ENCODE measurements at places on chromosomes 3 and 15.
A peak's percentile ranks its signal among the peaks of the same experiment; 100 is the strongest.

DNA sequence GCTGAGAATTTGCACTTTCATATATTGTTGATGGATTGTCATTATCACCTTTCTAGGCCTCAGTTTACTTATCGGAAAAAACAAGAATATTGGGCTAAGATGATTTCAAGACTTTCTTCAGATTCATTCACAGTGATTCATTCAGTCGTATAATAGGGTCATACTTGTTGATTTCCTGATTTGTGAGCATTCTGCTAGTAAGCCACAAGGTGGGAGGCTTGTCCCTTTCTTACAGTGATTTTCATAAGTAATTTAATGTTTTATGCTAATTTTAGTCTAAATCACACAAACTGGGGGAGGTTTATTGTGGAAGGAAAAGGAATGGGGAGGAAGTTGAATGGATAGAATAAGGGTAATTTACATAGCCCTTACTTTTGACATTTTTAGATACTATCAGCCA, 126.8 kb upstream of the GOLGA6L4 start:
- no peak for DNase-seq

GRCh38 chr3:169792359-169792758, 19.2 kb downstream of the MYNN start:
- DNase-seq, result no peak

GRCh38 chr15:57159767-57160166, 216.5 kb upstream of the CGNL1 start:
- no peak for DNase-seq

DNA sequence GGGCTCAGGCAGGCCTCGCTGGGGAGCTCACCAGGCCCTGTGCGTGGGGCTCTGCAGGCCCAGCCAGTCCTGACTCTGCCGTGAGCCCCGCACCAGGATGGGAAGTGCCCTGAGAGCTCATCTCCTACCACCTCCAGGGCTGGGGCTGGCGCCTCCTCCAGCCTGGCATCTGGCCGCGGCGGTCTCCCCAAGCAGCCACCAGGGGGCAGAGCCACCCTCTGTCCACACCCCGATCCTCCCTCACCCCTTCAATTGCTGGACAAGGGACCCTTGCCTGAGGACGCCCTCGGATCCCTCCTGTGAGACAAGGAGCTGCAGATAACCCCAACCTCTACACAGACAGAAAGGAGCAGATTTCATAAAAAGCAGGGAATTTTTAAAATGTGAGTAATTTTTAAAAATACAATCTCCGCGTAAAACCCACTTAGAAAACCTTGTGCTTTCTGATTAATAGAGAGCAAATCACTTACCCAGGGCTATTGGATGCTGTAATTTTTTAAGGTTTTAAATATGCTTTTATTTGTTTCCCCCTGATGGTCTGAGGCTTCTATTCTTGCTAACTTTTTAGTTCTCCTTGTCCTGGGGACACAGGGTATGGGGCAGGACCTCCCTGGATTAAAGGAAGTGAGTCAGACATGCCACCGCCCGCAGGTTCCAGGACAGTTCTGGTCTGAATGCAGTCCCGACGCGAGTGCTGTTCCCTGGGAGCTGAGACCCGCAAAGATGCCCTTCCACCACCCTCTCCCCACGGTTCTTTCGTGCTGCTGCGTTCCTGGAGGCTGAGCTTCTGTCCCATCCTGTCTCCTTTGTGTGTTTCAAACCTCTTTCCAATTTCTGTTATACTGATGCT, 52.3 kb upstream of the CHRNA7 start:
- peak; percentile 68 for DNase-seq

- DNase-seq, result no peak
Observed at GRCh38 chr3:130473416-130473815, 43.6 kb upstream of the COL6A6 start.

GRCh38 chr3:33057320-33058298, 39.3 kb downstream of the GLB1 start:
- DNase-seq, result no peak

GRCh38 chr3:30554317-30554690, 52.1 kb upstream of the TGFBR2 start:
- DNase-seq, result no peak

DNA sequence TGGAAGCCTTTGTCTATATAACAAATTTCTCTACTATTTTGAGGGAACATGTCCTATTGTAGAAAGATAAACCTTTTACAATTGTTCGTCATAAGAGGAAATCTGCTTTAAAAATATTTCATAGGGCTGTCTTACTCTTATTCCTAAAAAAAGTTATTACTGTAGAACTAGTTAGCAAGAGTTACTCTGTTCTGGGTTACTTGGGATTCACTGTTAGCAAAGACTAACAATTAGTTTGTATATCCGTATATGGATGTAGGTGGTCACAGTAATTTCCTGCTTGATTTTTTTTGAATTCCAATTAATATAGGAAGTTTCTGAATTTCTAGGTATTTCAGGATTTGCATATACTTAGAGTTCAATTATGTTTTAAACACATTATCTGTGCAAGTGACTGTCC, 413.5 kb downstream of the RBMS3 start:
- no peak for DNase-seq

- DNase-seq, result no peak
Observed at GRCh38 chr15:63056829-63057228, 14.3 kb downstream of the TPM1 start.

DNA sequence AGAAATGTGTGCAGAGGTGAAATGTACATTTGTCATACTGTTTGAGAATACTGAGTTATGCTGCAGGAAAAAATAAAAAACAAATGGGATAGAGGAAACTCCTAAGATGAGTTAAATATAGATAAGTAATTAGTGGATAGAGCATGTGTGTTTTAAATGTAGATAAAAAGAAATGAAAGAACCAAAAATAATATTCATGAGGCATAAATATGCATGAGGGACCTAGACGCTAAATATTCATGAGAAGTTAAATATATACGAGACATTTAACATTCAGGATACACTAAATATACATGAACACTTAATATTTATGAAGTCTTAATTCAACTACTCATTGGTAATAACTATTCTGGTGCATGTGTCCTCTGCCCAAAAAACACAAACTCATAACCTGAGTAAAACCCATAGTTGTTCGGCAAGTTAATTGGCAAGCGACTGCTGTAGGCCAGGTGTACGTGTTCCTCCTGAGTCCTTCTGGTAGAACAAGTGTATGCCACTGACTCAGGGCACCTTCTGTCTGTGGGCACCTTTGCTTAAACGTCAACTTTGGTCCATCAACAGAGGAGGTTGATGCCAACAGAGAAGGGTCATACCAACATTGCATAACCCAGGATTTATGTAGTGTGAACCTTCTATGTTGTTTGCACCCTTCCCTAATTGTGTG, 24.5 kb upstream of the DENND6A start:
- no peak for DNase-seq

GRCh38 chr3:125394406-125394805, 19.3 kb upstream of the ZNF148 start:
- no peak for DNase-seq

- DNase-seq, result no peak
Observed at GRCh38 chr3:64332459-64333350, 107.4 kb upstream of the PRICKLE2 start.

DNA sequence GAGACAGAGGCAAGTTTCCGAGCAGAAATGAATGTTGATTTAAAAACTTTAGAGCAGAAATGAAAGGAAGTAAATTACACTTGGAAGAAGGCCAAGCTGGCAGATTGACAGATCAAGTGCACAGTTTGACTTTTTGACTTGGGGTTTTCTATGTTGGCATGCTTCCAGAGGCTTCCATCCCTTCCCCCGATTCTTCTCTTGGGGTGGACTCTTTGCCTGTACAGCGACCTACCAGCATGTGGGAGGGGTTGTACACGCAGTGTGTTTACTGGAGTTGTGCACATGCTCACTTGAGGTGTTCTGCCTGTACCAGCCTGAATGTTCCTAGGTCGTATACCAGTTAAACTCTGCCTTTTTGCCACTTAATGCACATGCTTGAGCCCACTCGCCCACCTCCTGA, 701.5 kb upstream of the GBE1 start:
- no peak for DNase-seq

GRCh38 chr3:430186-430585, 233.6 kb downstream of the CHL1 start:
- DNase-seq, result no peak

DNA sequence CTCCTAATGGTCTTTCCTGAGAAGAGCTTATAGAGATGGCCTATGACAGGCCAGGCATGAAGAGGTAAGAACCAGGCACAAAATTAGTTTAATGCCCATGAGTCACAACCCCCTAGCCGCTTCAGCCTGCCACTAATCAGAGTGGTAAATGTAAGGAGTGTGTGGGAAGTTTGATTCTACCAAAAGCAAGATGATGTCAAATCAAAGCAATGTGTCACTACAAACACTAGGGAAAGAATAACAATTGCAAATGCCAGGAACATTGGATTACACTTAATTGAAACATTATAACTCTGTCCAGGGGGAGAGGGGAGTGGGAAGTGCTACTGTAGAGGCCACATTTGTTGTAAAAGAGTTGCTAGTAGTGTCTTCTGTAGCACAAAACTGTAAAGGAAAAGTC, 596.6 kb upstream of the AGTR1 start:
- no peak for DNase-seq

GRCh38 chr3:65714134-65714533, 324.6 kb downstream of the MAGI1 start:
- no peak for DNase-seq

- peak; percentile 85 for DNase-seq
Observed at GRCh38 chr3:71444028-71444860, 139.3 kb downstream of the FOXP1 start.

DNA sequence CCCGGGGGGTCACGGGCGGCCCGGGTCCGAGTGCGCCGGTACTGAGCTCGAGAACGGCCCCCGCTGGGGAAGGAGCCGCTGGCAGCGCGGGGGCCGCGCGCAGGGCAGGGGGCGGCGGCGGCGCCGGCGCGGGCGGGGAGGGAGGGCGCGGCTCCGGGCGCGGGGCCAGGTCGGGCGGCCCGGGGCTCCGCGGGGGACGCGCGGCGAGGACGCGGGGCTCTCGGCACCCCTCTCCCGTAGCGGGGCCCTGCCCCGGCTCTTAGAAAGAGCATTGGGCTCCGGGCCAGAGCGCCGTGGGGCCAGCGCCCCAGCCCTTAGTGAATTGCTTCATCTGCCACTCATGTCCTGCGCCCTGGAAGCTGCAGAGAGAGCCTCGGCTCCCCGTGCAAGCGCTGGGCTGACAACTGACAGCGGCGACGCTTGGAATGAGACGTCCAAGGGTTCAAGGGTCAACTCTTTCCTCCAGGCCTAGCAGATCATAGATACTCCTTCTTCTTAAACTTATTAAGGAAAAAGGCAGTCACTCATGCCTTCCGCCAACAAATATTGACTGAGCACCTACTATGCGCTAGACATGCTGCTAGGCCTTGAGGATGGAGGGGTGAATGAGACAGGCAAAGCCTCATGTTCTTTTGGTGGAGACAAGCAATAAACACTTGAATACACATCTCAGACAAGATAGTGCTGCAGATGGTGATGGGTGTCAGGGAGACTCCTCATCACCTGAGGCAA, 140.8 kb downstream of the SMAD6 start:
- DNase-seq, result no peak

- no peak for DNase-seq
Observed at GRCh38 chr3:109033000-109033660, 79.5 kb upstream of the GUCA1C start.

GRCh38 chr15:77335298-77335697, 84.6 kb downstream of the PEAK1 start:
- no peak for DNase-seq

GRCh38 chr3:33855884-33856546, 57.6 kb downstream of the PDCD6IP start:
- no peak for DNase-seq

DNA sequence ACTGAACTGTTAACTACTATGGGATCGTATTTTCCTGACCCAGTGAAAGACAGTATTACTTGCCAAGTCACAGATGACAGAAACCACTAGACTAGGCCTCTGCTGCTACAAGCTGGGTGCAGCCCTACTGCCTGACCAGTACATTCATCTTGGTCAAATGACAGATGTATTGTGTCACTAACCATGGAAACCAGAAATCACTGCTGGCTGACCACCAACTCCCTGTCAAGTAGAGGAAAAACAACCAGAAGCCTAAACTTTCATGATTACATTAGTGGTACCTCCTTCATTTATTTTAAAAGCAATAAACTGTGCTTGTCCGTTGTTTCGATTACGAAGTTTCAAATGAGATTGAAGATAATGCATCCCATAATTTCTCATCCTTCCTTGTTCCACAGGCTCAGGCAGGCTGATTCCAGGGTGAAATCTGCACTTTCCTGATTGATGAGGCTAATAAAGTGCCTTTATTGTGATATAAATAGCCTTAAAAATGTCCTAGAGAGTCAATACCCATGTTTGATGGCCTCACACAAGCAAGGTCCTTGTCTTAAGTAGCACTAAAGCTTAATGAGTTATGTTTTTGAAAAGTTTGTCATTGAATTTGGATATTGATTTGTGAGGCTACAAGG, 309.7 kb downstream of the LSAMP start:
- DNase-seq, result no peak

GRCh38 chr3:134334901-134335280, 39.4 kb downstream of the AMOTL2 start:
- no peak for DNase-seq

DNA sequence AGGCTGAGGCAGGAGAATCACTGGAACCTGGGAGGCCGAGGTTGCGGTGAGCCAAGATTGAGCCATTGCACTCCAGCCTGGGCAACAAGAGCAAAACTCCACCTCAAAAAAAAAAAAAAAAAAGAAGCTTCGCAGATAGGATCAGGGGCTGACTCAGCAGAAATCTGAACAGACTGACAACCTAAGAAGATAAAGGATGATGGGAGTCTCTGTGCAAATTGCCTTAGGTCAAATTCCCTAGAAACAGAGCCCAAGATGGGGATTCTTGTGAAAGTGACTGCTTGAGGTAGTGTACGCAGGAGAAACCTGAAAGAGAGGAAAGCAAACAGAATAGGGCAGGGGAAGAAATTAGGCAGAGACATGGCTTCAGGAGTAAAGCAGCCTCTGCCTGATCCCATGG, 160.8 kb upstream of the LRIG1 start:
- DNase-seq, result no peak

GRCh38 chr3:127817406-127817841, 4.9 kb downstream of the MGLL start:
- DNase-seq, result no peak

GRCh38 chr3:149384167-149384566, 6.7 kb upstream of the TM4SF1 start:
- DNase-seq, result no peak

- DNase-seq, result no peak
Observed at GRCh38 chr15:63860555-63860954, 26.8 kb upstream of the HERC1 start.

DNA sequence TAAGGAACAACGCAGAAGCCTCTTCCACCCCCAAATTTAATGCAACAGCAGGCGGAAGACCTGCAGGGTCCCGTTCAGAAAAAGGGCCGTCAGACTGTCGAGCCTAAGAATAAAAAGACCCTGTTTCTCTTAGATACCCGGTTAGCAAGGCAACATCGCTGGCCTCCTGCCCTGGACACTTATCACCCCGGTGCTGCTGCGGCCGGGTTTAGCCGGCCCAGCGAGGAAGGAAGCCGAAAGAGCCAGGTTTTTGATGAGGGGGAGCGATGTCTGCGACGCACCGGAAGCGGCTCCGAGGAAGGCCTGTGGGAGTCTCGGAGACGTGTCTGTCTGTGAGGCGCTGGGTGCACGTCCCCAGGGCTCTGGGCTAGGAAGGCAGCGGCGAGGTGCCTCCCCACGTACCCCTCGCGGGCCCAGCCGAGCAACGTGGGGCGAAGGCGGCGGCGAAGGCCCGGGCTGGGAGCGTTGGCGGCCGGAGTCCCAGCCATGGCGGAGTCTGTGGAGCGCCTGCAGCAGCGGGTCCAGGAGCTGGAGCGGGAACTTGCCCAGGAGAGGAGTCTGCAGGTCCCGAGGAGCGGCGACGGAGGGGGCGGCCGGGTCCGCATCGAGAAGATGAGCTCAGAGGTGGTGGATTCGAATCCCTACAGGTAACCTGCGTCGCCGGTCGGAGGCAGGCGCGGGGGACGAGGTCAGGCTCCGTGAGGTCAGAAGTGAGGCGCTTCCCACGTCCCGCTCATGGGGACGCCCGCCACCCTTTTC, at the start of gene UBA5:
TSS of gene UBA5 (plus strand) at position 278 of the 759 bp plus-strand sequence. CDS start at position 487, 209 bp downstream.
- peak; percentile 82 for DNase-seq

Data from activated CD4-positive, alpha-beta T cell treated with anti-CD3 and anti-CD28 coated beads, Interleukin-2, Interleukin-6, amounts not matched to agents 100 ng/mL and 50 ng/mL, durations not matched to agents 16 hours and 8 hours (primary cell).